ENCODE measurements at places on chromosomes 11 and 22. TPM values are rescaled to one million over a fixed set of nuclear protein-coding genes. Genes with fewer than 3 reads are reported as not detected.

Gene MMP10
- total RNA-seq: 0.10 TPM

DNA sequence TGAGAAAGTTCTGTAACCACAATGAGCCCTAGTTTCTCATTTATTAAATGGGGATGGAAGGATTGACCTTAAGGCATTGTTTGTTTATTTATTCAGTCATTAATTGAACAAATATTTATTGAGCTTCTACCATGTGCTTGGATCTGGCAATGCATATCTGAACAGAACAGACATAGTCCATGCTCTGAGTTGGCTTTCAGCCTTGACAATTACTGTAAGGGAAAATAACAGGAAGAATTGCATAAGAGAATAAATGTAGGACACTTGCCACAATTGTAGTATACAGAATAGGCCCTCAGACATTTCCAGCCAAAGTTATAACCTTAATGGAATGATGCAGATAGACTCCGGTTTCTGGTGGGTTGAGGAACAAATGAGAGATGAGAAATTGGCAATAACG lies 160.5 kb upstream of the TTC12 start:
- no peak overlapping the region for H3K4me3 ChIP-seq
- H3K36me3 ChIP-seq: no peaks in the 10 kb centered on the region
- DNase-seq: no peak
- H3K4me1 ChIP-seq: no peaks in the 10 kb centered on the region
- H3K27ac ChIP-seq: no peak overlapping the region

Gene IFITM5
- total RNA-seq: not detected

DNA sequence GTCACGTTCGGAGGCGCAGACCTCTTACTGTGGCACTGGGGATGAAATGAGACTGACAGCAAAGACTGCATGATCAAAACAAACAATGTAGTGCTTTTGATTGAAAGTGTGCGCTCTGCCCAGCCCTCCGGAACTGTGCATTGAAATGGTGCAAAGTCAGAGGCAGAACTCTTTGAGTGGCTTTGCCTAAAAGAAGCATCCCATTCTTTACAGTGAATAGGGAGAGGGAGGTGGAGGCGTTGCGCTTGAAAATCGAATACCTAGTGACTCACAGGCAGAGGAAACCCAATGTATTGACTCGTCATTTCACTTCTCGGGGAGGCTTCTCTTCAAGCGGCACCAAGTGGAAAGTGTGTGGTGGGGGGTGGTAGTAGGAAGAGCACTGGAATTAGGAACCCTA lies 10.9 kb downstream of the RCN1 start:
- H3K4me1 ChIP-seq: no peaks in the 10 kb centered on the region
- no peak overlapping the region for H3K4me3 ChIP-seq
- peaks cover 16% of the 10 kb centered on the region for H3K36me3 ChIP-seq
- H3K27me3 ChIP-seq: no peaks in the 10 kb centered on the region

Gene MSANTD2
- 39.5 TPM for total RNA-seq

Gene PANX2
- 5.9 TPM for total RNA-seq

DNA sequence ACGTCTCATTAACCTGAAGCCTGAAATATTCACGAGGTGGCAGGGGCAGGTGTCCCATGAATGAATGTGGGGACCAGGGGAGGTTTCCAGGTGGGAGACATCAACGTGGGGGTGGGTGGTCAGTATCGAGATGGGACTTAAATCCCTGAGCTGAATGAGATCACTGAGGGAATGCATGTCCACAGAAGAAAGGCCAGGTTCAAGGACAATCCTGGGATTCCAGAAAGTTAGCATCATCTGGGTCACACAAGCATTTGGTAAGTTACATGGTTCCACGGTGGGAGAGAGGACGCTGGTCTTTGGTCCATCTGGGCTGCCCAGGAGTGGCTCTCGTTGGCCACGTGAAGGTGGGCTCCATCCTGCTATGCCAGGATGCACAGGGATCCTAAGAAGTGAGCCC lies 22.7 kb upstream of the CCND1 start:
- no peak for DNase-seq
- H3K27me3 ChIP-seq: no peaks in the 10 kb centered on the region
- H3K36me3 ChIP-seq: no peaks in the 10 kb centered on the region
- H3K27ac ChIP-seq: no peak overlapping the region
- no peak overlapping the region for H3K4me3 ChIP-seq
- peaks cover 8% of the 10 kb centered on the region for H3K4me1 ChIP-seq

Gene CABP7
- total RNA-seq: 0.35 TPM

Gene SCGB1C1
- not detected for total RNA-seq

DNA sequence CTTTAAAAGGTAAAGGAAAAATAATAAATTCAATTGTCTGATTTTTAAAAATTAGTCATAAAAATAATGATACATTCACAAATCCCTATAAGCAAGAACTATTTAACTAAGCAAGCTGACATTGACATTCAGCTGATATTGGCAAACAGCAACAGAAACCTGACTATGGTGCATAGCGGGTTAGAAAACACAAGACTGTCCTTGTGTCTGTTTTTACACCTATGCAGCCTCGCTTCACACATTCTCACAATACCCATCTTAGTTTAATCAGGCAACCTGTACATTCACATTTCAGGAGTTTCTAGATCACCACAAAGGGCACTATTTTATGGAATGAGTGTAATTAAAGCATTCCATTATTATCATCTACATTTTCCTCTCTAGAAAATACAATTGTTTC lies 737.1 kb downstream of the KCNA4 start:
- no peak overlapping the region for H3K4me3 ChIP-seq
- H3K36me3 ChIP-seq: no peaks in the 10 kb centered on the region
- no peaks in the 10 kb centered on the region for H3K4me1 ChIP-seq
- no peak overlapping the region for H3K27ac ChIP-seq
- H3K27me3 ChIP-seq: no peaks in the 10 kb centered on the region

Gene SYT9
- 2.7 TPM for total RNA-seq

DNA sequence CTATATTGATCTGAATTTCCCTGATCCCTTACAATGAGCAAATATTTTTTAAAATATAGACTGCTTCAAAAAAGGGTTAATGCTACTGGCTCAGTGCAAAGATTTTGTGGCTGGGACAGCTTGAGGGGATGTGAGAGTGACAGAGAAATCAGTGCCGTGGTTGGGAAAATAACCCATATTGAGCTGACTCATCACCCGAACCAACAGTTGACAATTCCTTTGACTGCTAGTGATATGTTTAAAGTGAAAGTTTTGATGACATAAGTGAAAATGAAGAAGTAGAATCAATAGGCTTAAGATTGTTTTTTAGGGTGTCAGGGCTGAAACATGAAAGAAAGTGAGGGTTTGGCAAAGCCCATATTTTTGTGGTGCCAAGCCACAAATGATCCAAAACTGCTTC lies 257.1 kb upstream of the TENM4 start:
- no peaks in the 10 kb centered on the region for H3K27me3 ChIP-seq
- no peak overlapping the region for H3K27ac ChIP-seq
- H3K4me3 ChIP-seq: no peak overlapping the region
- H3K4me1 ChIP-seq: no peaks in the 10 kb centered on the region
- H3K36me3 ChIP-seq: no peaks in the 10 kb centered on the region

GRCh38 chr11:132941024-132941646 lies 591.2 kb downstream of the OPCML start:
- peaks cover 35% of the 10 kb centered on the region for H3K27me3 ChIP-seq
- H3K36me3 ChIP-seq: no peaks in the 10 kb centered on the region
- peaks cover 19% of the 10 kb centered on the region for H3K4me1 ChIP-seq
- DNase-seq: peak; percentile 66
- no peak overlapping the region for H3K4me3 ChIP-seq

Gene TTC28
- total RNA-seq: 16.1 TPM

Gene GVQW3
- 4.9 TPM for total RNA-seq

GRCh38 chr22:25629613-25630012 lies 65.1 kb downstream of the GRK3 start:
- H3K4me3 ChIP-seq: no peak overlapping the region
- H3K4me1 ChIP-seq: peaks cover 19% of the 10 kb centered on the region
- DNase-seq: no peak

Gene BTG4
- total RNA-seq: 0.31 TPM

GRCh38 chr11:19394525-19395016 lies 153.8 kb upstream of the E2F8 start:
- DNase-seq: no peak
- no peak overlapping the region for H3K27ac ChIP-seq
- no peaks in the 10 kb centered on the region for H3K4me1 ChIP-seq
- H3K27me3 ChIP-seq: no peaks in the 10 kb centered on the region

DNA sequence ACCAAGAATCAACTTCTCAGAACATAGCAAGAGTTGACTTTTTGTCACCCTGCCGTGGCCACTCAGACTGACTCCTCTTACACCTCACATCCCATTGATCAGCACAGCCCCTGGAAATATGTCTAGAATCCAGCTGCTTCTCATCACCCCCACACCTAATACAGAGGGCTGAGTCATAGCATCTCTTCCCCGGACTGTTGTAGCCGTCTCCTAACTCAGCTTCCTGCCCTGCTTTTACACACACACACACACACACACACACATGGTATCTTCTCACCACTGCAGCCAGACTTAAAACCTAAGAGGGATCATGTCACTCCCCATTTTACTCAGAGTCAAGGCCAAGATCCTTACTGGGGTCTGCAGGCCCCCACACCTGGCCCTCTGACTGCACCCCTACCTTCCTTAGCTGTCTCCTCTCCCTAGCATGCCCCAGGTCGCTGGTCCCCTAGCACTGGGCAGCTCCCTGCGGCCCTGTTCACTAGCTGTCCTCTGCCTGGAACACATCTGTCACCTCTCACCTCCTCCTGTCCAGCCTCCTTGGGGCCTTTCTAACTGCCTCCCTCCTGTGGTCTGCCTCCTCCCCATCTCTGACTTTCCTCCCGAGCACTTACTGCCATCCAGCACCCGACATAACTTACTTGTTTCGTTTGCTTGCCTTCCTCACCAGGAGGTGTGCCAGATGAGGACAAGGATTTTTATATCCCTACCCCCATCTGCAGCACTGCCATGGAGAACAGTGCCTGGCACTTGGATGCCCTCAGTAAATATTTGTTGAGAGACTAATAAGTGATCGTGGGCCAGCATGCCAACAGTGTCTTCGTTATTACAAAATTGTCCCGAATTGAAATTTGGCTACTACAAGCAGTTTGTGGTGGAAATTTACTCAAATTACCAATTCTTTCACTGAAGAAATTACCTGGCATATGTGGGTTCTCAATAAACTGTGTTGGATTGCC lies 61.9 kb downstream of the BMAL1 start:
- H3K36me3 ChIP-seq: no peaks in the 10 kb centered on the region
- DNase-seq: no peak
- H3K27me3 ChIP-seq: no peaks in the 10 kb centered on the region
- no peak overlapping the region for H3K4me3 ChIP-seq
- no peak overlapping the region for H3K27ac ChIP-seq

DNA sequence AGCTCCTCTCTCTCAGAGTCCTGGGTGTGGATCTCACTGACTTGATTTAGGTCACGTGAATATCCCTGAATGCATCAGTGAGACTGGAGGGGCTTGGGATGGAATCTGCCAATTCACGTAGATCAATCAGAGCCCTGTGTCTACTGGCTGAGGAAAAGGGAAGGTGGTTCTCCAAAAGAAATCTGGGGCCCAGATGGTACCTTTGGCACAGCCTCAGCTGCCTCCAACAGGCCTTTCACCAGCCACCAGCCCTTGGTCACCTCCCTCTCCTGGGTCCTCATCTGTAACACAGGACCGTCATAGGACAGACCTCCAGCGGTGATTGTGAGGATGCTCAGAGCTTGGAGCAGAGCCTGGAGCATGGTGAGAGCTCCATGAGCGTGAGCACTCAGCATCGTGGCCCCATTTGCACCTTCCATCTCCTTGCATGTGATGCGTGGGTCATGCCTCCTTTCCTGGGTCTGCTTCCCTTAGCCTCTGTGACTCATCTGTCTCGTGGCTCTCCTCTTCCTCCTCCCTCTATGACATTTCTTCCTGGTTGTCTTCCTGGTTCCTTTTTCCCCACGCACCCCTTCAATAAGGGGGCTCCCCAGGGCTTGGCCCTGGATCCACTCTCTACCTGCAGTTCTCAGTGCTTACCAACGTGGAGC lies 7.5 kb upstream of the MIEF1 start:
- no peaks in the 10 kb centered on the region for H3K36me3 ChIP-seq
- no peak overlapping the region for H3K27ac ChIP-seq
- no peak for DNase-seq
- no peaks in the 10 kb centered on the region for H3K4me1 ChIP-seq

Gene TMPRSS5
- not detected for total RNA-seq

GRCh38 chr11:63845911-63846310 lies 7.0 kb downstream of the MARK2 start:
- 0 out of 2 replicates have a peak overlapping the region, but pooled peaks have one; percentile 63 for H3K27ac ChIP-seq
- H3K27me3 ChIP-seq: no peaks in the 10 kb centered on the region
- DNase-seq: no peak

GRCh38 chr11:130204703-130205095 lies 45.1 kb downstream of the ST14 start:
- no peaks in the 10 kb centered on the region for H3K4me1 ChIP-seq
- H3K36me3 ChIP-seq: no peaks in the 10 kb centered on the region
- DNase-seq: no peak
- H3K27ac ChIP-seq: no peak overlapping the region
- no peaks in the 10 kb centered on the region for H3K27me3 ChIP-seq

GRCh38 chr22:36386900-36387708 lies 663 bp downstream of the MYH9 start:
- H3K27ac ChIP-seq: peak overlapping the region; percentile 66
- H3K4me3 ChIP-seq: peak overlapping the region; percentile 97
- peaks cover 29% of the 10 kb centered on the region for H3K4me1 ChIP-seq
- H3K36me3 ChIP-seq: no peaks in the 10 kb centered on the region
- no peaks in the 10 kb centered on the region for H3K27me3 ChIP-seq
- DNase-seq: peak; percentile 38

DNA sequence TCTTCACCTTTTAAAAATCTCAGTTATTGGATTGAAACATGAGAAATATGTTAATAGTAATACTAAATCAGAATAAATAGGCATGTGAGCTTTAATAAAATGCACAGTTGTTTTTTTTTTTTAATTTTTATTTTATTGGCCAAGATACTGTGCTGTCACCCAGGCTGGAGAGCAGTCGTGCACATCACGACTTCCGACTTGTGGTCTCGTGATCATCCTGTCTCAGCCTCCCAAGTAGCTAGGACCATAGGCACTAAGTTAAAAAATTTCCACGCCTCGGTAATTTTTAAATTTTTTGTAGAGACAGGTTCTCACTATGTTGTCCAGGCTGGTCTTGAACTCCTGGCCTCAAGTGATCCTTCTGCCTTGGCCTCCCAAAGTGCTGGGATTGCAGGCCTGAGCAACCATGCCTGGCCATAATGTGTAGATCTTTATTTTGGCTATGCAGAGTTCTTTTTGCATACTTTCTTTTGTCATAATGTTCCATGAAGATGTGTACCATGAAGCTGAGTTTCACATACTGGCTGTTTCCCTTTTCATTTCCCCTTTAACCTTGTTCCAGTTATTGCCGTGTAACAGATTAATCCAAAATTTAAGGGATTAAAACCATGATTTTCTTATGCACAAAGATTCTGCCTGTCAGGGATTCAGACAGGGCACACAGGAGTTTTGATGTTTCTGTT lies 16.0 kb downstream of the CAPRIN1 start:
- 0 out of 2 replicates have a peak overlapping the region, but pooled peaks have one; percentile 15 for H3K27ac ChIP-seq
- peaks cover 12% of the 10 kb centered on the region for H3K36me3 ChIP-seq
- no peak for DNase-seq
- H3K27me3 ChIP-seq: no peaks in the 10 kb centered on the region
- no peak overlapping the region for H3K4me3 ChIP-seq

GRCh38 chr22:50545522-50546325 lies at the start of gene KLHDC7B:
Gene KLHDC7B (plus strand): TSS chr22:50545899. CDS start chr22:50546244, 345 bp downstream.
- no peak for DNase-seq
- H3K27me3 ChIP-seq: peaks cover 39% of the 10 kb centered on the region
- H3K27ac ChIP-seq: no peak within 1 kb of the TSS
- H3K36me3 ChIP-seq: no peaks in the 10 kb centered on the region

Data from GM23338 (cell line).